ENCODE measurements at places on chromosomes 7 and 10.

GRCh38 chr10:105700218-105700617, 1059.1 kb downstream of the SORCS3 start:
- no peak for DNase-seq

GRCh38 chr7:23003505-23004246, 10.3 kb downstream of the HYCC1 start:
- DNase-seq: no peak

DNA sequence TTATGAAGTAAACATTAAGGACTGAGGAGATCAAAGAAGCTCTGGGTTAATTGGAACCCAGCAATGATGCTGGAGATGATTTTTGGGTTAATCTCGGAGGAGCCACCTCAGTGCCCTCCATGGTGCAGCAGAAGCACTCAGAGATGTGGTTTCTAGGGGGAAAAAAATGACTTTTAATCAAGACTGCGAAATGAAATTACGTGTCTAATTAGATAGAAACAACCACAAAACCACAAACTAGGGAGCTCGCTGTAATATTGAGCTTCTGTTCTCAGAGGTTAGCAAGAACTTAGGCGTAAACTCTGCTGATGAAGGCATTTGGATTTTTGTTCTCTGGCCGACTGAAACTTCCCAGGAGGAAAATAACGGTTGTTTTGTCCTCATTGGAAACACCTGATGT, 319.0 kb downstream of the GRID1 start:
- DNase-seq: no peak

GRCh38 chr10:122199070-122199469, 72.0 kb upstream of the BTBD16 start:
- no peak for DNase-seq

GRCh38 chr10:73889014-73889413, 14.7 kb upstream of the CAMK2G start:
- DNase-seq: peak; percentile 11

GRCh38 chr7:5350600-5351385, 68.0 kb downstream of the SLC29A4 start:
- DNase-seq: no peak

DNA sequence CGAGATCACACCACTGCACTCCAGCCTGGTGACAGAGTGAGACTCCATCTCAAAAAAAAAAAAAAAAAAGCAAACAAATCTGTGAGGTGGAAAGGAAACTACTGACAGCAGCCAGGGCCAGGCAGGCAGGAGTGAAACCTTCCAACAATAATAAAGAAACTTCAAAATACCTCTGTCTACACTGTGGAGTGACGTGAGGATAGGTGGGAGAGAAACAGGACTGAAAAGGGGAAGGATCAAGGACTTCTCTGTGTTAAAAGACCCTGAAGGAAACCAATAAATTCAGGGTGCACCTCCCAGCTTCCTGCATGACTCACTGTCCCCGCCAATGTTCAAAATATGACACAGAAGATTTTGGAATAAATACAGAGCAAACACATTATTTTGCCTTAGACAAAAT, 82.9 kb downstream of the KIAA1549 start:
- DNase-seq: no peak

GRCh38 chr10:79387974-79388850, 40.9 kb downstream of the PPIF start:
- DNase-seq: no peak

DNA sequence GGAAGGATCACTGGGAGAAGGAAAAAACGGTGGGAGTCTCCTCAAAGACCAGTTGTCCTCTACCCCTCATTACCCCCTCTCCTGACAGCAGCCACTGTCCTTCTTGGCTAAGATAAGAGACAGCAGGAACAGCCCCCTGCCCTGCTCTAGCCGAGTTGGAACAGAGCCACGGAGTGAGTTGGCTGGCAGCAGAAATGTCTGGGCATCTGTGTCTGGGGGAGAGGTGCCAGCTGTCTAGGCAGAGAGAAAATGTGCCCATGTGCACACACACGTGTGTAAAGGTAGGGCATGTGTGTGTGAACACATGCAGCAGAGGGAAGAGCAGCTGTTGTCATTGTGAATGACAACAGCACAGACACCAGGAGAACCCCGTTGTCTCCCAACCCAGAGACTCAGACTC, 9.4 kb upstream of the HILPDA start:
- DNase-seq: peak; percentile 28

DNA sequence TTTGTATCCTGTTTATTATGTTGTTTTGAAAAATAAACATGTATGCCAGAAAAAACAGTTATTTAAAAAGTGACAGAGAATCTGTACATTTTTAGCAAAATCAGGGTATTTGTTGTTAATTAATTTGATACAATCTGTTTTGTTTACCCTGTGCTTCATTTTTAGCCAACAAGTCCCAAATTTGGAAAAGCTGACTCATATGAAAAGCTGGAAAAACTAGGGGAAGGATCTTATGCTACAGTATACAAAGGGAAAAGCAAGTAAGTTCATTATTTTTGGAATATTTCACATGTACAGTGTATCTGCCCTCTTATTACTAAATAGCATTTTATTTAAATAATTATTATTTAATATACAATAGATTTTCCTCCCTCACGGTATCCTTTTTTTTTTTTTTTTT, 151.4 kb downstream of the CDK14 start:
- DNase-seq: no peak

DNA sequence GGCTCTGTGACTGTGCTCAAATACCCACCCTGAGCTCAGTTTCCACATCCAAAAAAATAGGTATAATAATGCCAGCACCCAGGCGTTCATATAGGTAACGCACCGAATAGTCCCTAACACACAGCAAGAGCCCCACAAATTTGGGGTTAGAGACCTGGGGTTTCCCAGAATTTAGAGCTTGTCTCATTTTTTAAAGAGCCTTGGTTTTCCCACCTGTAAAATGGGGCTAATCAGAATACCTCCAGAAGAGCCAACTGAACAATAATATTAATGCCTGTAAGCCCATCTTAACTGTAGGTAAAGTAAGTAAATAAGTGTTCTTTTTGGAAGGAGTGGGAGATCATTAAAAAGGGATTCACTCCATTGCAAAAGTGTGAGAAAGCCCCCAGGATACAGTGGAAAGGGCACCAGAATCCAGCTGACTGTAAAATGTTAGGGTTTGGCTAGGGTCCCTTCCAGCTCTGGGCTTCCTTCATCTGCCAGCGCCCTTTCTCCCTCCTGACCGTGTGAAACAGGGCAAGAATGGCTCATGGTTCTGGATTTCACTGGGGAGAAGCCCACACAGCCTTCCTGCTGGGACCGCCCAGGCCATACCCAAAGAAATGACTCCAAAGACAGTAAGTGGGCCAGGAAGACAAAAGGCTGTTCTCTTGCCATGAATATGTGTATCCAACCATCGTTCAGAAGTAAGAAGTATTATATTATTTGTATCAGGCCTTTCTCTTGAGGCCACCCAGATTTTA, 2.1 kb downstream of the MTURN start:
- DNase-seq: no peak

GRCh38 chr7:54550471-54550870, 8.3 kb downstream of the VSTM2A start:
- DNase-seq: no peak

DNA sequence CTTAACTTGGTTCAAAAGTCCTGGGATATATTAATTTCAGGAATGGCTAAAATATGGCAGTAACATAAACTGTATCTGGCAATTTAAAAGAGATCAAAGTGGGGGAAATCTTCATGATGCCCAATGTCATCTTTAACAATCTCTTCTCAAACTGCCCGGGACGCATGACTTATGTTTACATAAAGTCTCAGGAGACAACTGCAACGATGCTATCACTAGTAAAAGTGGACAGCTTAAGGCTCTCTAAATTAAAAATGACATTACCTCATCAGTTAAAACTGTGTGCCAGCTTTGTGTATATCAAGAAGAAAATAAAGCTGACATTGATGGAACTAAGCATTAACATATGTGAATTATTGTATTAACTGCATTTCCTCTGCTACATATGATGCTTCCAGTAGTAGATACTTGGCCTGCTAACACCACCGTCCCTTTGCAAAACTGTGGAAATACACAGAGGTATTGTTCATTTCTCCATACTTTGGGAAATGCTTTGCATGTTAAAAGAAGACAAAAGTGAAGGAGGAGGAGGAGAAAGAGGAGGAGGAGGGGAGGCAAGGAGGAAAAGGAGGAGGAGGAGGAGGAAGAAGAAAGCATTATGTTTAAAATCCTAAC, 62.4 kb downstream of the NRP1 start:
- no peak for DNase-seq

GRCh38 chr10:7857262-7857661, 39.0 kb downstream of the TAF3 start:
- no peak for DNase-seq

- DNase-seq: no peak
These were observed 49.3 kb upstream of the HBP1 start for GRCh38 chr7:107119376-107120105.

- no peak for DNase-seq
These were observed 28.3 kb downstream of the MAD1L1 start for GRCh38 chr7:2204446-2204845.

DNA sequence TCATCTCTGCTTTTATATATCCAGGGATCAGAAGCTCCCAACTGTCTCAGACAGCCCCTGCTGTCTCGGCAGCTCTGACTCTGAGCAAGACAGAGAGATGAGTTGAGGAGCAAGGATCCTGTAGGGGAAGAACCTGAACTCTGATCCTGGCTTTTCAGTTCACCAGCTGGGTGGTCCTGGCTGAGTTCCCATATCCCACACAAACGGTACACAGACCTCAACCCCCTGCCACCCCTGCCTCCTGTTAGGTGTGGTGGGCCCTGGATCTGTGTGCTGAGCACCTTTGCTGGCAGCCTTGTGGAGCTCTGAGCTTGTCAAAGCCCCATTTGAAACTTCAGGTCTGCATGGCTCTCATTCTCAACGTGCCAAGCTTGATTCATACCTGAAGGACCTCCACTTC, 54.3 kb upstream of the GPR26 start:
- no peak for DNase-seq

DNA sequence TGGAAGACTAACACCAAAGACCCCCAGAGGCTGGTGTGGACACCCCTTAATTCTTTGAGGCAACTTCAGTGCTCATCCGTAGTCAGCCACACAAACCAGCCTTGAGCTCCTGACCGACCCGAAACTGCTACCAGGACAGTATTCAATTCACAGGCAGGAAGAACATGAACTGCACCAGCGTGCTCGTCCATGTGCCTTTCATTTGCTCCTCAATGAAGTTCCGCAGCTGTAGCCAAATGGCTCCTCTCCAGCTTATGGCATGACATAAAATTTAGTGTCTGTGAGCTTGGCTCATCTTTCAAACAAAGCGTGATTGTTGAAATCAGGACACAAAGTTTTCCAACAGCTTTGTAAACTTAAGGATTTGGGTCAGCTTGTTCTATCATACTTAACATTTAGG, 144.1 kb upstream of the FAM171A1 start:
- DNase-seq: peak; percentile 64

All from amygdala (tissue), 56 donors.